ENCODE measurements at places on chromosomes 13 and 19.

DNA sequence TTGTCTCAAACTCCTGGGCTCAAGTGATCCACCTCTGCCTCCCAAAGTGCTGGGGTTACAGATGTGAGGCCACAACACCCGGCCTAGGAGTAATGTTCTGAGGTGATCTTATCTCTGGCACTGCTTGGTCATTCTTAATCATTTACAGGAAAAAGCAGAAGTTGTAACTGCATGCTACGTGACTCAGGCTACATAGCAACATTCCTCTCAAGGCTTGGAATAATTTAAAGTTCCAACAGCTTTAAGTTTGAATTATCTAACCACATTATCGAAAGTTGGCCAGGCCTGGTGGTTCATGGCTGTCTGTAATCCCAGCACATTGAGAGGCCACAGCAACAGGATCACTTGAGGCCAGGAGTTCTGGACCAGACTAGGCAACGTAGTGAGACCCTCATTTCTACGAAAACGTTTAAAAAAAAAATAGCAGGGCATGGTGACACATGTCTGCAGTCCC, 3.9 kb upstream of the B9D2 start:
- DNase-seq = no peak

DNA sequence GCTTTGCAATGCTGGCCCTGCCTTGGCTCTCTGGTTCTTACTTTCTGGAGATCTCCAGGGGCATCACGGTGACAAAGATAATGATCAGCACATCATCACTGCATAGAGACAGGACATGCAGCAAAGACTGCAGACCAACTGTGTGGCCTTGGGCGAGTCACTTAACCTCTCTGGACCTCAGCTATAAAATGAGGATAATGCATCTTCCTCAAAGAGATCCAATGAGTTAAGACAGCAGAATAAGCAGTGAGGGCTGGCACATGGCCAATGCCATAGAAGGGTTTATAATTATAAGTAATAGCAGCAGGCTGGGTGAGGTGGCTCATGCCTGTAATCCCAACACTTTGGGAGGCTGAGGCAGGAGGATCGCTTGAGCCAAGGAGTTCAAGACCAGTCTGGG, 2.4 kb downstream of the MAG start:
- no peak for DNase-seq

- DNase-seq = peak; percentile 59
These were observed 13.8 kb downstream of the OR7D4 start for GRCh38 chr19:9205501-9206113.

DNA sequence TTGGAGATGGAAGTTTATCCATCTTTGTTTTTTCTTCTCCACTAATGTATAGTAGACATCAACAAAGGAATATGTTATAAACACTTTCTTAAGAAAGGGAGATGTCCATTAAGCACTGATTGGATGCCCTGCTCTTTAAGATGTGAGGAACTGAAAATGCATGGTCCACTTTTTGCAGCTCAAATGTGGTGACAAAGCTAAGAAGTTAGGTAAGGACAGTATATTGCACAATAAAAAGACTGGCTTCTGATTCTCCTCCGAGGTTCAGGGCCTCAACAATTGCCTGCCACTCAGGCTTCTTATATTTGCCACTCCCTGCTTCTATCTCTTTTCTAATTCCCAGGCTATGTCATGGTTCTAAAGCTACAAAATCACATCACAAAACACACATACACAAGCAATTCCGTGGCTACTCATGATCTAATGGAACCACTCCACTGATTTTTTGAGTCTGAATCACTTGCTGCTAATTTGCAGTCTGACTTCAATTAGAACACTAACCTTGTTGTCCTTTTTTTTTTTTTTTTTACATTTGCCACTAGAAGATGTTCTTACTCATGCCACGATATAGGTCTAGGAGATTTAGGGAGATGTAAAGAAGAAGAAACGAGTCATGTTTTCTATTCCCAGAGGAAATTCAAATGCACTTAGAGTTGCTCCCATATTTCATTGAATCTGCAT, 29.6 kb upstream of the TNFSF11 start:
- DNase-seq = no peak

DNA sequence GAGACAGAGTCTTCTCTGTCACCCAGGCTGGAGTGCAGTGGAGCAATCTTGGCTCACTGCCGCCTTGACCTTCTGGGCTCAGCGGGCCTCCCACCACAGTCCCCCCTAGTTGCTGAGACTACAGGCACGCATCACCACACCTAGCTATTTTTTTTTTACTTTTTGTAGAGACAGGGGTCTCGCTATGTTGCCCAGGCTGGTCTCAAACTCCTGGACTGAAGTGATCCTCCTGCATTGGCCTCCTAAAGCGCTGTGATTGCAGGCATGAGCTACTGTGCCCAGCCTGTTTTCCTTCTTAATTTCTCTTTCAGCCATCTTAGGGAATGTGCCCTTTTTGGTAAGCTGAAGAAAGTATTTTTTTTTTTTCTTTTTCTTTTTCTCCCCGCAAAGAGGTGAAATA, 42.6 kb upstream of the RNF113B start:
- no peak for DNase-seq

DNA sequence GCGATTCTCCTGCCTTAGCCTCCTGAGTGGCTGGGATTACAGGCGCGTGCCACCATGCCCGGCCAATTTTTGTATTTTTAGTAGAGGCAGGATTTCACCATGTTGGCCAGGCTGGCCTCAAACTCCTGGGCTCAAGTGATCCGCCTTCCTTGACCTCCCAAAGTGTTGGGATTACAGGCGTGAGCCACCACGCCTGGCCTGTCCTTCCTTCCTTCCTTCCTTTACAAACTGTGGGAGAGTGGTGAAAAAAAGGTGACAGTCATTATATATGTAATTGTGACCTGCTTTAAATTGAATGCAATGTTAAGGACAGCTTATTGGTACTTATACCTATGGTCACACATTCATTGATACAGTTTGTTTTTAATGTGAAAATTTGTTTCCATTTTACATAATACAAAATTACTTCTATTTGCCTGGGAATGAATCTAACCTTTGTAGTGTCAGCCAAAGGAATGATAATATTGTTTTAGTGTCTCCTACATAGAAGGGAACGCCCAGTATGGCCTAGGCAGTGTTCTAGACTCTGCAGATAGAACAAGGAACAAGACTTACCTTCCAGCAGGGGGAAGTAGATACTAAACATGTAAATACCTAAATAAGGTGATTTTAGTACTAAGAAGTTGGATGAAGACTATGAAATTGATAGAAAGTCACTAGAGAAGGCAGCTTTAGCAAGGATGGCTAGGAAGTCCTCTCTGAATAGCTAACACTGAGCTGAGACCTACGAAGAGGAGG, 146.3 kb downstream of the GGACT start:
- DNase-seq = no peak

DNA sequence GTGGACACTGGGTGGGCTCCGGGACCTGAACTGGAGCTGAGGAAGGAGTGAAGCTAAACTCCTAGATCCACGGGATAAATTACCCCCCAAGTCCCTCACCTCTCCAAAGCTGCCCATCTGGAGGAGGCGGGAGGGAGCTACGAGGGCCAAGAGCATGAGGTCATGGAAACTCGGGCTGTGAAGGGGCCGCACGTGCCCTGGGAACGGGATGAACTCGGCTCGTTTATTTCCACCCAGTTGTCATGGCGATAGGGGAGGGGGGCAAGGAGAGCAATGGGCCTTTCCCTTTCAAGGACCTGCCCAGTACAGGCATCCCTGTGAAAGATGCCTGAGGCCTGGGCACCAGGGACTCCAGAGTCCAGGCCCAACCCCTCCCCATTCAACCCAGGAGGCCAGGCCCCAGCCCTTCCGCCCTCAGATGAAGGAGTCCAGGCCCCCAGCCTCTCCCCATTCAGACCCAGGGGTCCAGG, 3.8 kb downstream of the PPP1R12C start:
- DNase-seq = no peak

GRCh38 chr19:29530540-29531457, 5.0 kb downstream of the VSTM2B start:
- no peak for DNase-seq

DNA sequence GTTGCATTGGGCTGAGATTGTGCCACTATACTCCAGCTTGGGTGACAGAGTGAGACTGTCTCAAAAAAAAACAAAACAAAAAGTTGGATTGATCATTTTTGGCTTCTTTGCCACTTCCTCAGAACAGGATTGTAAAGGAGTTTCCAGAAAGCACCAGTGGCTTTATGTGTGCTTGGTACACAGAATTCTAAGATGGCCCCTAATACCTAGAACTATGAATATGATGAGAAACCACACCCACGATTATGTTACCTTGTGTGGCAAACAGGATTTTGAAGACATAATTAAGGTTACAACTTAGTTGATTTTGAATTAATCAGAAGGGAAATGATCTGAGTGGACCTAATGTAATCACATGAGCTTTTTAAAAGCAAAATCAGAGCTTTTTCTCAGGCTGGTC, 26.5 kb downstream of the CEACAM1 start:
- DNase-seq = no peak

DNA sequence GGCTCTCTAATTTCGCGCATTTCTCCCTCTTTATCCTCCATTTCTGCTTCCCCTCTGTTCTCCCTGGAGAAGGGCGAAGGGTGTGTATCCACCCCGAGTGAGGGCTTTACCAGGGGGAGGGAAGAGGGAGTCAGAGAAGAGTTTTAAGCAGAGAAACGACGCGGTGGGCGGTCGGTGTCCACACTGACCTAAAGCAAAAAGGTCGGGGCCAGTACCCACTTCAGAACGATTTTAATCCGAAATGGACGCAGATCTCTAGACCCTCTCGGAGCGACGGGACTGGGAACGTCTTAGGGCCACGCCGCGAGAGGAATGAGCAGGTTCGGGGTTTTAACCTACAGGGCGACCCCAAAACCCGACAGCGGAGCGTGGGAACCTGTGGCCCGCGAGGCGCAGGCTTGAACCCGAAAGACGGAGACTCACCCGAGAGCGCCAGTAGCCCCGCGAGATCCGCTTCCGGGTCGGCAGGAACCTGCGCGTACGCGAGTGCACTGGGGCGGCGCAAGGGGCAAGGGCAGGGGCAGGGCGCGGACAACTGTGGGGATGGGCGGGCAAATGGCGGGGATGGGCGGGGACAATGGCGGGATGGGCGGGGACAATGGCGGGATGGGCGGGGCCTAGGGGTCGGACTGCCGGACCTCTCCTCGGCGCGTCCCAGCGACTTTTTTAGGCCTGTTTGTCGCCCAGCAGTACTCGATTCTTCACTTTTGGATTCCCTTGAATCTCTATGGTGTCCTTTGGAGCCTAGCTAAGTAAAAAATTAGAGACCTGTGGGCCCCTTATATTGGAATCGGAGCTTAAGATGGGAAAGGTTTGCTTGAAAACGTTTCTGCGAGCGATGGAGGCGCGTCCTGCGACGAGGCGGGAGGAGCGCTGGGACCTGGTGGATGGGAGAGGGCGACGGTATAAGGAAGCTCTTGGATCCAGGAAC, at the start of gene ZNF677:
Gene ZNF677, minus strand, starts transcription at position 463 of the 931 bp plus-strand sequence. CDS start 3,323 bp downstream, outside the sequence.
- peak; percentile 82 for DNase-seq

GRCh38 chr13:25171170-25171516, 945 bp downstream of the AMER2 start:
- DNase-seq = no peak

DNA sequence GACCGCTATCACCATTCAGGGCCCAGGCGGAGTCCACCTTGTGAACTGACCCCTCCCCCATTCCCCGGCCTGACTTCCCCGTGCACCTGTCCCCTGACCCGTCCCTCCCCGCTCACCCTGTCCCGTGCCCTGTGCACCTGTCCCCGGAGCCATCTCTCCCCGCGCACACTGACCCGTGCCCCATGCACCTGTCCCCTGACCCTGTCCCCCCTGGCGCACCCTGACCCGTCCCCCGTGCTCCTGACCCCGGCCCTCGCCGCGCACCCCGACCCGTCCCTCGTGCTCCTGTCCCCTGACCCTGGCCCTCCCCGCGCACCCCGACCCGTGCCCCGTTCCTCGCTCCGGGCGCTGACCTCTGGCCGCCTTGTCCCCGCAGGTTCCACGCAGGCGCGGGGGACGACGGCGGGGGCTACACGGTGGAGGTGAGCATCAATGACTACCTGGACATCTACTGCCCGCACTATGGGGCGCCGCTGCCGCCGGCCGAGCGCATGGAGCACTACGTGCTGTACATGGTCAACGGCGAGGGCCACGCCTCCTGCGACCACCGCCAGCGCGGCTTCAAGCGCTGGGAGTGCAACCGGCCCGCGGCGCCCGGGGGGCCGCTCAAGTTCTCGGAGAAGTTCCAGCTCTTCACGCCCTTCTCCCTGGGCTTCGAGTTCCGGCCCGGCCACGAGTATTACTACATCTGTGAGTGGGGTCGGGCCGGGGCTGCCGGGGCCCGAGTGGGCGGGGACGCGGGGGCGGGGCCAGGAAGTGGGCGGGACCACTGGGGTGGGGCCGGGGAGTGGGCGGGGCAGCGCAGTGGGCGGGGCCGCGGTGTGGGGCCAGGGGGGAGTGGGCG, 9.7 kb downstream of the EFNA2 start:
- no peak for DNase-seq

- no peak for DNase-seq
These were observed 7.1 kb downstream of the CRLF1 start for GRCh38 chr19:18599485-18599884.

GRCh38 chr19:39828015-39828653, 5.8 kb downstream of the DYRK1B start:
- DNase-seq = no peak

GRCh38 chr13:100721885-100722512, 47.4 kb upstream of the TMTC4 start:
- DNase-seq = peak; percentile 44

GRCh38 chr13:50994651-50995050, 85.1 kb downstream of the RNASEH2B start:
- no peak for DNase-seq

- DNase-seq = no peak
These were observed 1074.4 kb upstream of the PRR20A start for GRCh38 chr13:56066321-56066720.

DNA sequence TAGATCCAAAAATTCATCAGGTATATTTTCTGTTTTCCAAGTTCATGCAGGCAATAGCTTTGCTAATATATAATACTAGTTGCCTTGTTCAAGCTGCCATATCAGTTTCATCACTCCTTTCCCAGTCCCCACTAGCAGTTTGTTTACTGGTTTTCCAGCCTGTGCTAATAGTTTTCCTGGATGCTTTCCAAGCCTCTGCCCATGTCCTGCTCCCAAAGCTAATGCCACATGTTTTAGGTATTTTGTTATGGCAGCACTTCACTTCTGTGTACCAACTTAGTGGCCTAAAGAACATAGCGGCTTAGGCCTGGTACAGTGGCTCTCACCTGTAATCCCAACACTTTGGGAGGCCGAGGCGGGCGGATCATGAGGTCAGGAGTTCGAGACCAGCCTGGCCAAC, 28.1 kb upstream of the ZNF527 start:
- DNase-seq = no peak

- DNase-seq = no peak
These were observed 376.6 kb downstream of the PCDH9 start for GRCh38 chr13:66853564-66853963.

- no peak for DNase-seq
These were observed 22.6 kb upstream of the CDC16 start for GRCh38 chr13:114212158-114212495.

DNA sequence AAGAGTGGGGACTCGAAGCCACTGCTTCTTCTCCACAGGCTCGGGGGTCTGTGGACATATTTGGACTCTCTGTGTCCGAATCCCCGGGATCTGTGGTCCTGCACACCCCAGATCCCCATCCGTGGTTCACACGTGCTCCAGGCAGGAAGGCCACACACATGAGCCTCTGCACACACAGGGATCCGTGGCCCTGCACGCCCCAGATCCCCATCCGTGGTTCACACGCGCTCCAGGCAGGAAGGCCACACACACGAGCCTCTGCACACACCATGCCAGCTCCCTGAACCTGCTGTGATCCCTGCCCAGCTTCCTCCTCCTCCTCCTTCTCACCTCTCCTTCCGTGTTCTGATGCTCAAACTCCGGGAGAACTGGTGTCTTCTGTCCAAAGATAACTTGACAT, 3.1 kb downstream of the TEX29 start:
- DNase-seq = no peak
